MV-4-11 (cell line): ENCODE measurements at places on chromosomes 7 and 10.

- no peak for DNase-seq
These were observed 271.9 kb upstream of the MKI67 start for GRCh38 chr10:128398118-128398517.

DNA sequence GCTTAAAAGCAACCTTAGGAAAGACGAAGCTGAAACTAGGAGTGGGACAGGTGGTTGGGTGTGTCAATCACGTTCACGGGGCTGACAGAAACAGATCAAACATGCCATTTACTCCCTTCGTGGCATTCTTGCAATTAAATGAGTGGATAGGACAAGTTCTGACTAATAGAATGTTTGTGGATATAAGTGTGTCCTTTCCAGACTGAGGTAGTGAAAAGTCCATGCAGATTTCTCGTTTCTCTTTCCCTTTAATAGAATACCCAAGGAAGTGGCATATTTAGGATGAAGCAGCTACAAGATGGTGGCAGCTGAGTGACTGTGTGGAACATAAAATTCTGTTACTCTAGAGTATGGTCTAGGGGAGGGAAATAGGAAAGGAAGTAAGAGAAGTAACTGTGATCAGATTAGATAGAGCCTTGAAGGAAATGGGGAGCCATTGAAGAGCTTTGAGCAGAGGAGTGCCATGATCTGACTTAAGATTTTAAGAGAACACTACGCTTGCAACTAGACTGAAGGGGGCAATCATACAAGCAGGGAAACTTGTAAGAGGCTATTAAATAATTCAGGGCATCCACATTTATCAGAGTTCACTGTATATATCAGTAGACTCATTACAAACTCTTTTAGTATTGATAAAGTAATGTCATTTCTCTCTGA lies 46.3 kb upstream of the HYAL4 start:
- DNase-seq = no peak

- no peak for DNase-seq
These were observed 161.3 kb downstream of the CUX1 start for GRCh38 chr7:101978683-101979082.

GRCh38 chr10:49448924-49449323 lies 53.0 kb upstream of the DRGX start:
- no peak for DNase-seq

DNA sequence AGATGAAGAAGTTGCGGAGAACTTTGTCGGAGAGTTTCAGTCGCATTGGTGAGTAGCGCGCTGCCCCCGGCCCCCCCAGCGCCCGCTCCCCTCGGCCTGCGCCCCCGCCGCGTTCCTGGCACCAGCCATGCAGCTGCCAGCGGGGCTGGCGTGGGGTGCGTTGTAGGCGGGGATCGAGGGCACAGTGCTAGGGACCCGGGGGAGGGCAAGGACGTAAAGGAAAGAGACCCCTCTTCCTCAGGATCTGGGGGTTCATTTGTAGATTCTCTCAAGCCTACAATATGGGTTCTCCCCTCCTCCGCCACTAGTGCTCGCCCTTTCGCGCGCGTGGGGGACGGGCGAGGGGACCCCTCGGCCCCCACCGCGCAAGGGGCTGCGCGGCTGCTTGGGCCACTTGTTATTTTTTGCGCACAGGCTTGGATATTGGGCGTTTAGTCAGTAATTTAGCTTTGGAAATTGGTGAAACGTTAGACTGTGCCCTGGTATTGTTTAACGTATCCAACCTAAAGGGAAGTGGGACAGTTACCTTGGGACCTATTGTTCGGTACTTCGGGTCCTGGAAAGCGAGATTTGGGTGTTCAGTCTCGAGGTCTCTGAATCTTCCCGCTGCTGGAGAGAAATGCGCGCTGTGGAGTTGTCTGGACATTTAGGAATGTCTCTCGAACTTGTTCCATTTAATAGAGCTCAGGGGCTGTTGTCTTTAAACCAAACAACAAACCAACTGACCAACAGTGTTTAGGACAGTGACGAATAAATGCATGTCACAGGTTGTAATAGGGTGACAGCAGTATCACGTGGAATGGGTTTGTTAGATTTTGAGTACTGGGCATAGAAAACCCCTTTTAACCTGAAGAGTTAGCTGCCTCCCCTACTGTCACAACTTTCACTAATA lies 796 bp downstream of the CDK14 start:
- no peak for DNase-seq

DNA sequence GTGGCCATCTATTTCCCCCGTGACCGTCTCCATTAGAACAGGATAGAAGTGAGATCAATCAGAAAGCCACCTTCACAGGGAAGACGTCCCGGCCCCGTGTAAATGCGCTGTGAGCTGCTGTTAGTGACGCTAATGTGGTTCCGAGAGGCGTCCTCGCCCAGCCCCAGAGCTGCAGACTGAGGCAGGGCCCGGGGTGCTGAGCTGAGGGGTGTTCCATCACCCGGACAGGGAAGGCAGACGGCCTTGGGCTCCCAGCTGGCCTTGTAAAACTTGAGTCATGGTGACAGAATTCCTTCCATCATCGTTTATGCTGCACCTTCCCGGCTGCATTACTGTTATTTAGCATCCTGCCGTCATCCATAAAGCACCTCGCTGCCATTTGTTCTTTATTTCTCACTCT lies 195.3 kb upstream of the CTBP2 start:
- DNase-seq = no peak

DNA sequence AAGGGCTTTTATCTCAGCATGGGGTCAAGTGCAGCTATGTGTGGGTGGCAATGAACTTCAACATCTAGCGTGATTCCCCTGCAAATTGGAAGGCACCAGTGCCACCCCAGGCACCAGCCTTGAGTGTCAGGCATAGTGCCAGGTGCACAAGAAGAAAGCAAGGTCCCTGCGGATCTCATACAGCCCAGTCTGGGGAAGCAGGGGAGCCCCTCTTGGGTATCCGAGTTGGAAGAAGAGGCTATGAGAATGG lies 269.0 kb downstream of the RPS24 start:
- DNase-seq = no peak

- no peak for DNase-seq
These were observed 369.5 kb downstream of the PHF14 start for GRCh38 chr7:11343136-11343535.

- DNase-seq = no peak
These were observed 309.9 kb upstream of the IGFBP3 start for GRCh38 chr7:46230990-46231305.

GRCh38 chr10:132786884-132787494 lies 1.0 kb upstream of the NKX6-2 start:
- DNase-seq = no peak

GRCh38 chr7:5703572-5704533 lies 77.6 kb downstream of the RNF216 start:
- no peak for DNase-seq

DNA sequence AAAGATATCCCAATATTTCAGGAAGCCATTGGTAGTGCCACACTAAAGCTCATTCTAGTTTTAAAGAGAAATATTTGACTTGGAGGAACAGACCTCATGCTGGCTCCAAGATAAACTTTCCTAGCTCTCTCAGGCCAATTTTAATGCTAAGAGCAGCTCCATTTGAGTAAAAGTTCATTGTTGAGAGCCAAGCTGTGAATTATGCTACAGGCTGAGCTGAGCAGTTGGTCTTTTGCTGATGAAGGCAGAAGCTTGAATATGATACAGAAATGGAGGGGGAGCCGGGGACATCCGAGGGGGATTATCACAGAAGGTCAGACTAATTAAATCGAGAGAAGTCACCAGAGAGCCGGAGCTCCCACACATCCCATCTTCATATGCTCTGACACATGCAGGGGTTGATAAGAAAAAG lies 175.7 kb upstream of the AUTS2 start:
- no peak for DNase-seq

DNA sequence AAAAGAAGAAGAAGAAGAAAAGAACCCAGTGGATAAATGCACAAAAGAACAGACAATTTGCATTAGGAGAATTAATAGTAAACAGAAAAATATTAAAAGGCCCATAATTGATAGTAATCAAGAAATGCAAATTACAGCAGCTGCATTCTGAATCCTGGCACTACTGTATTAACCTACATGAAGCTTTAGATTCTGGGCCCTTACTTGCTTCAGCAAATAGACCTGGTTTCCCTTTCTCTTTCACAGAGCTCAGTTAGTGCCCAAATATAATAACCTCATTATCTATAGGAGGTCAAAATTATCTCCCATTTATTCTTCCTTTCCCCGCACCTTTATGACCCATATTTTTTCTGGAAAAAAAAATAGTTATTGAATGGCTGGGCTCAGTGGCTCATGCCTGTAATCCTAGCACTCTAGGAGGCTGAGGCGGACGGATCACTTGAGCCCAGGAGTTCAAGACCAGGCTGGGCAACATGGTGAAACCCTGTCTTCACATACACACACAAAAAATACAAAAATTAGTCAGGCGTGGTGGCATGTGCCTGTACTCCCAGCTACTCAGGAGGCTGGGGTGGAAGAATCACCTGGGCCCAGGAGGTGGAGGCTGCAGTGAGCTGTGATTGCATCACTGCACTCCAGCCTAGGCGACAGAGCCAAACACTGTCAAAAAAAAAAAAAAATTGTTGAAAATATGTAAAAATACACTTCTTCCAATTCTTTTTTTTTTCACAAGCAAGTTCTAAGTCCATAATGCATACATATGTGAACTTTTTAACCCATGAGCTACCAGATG lies 36.0 kb upstream of the PIK3AP1 start:
- no peak for DNase-seq

- no peak for DNase-seq
These were observed 183.3 kb downstream of the STK31 start for GRCh38 chr7:23893176-23893941.

- DNase-seq = peak; percentile 2
These were observed 89.9 kb downstream of the JMJD1C start for GRCh38 chr10:63375859-63376258.

DNA sequence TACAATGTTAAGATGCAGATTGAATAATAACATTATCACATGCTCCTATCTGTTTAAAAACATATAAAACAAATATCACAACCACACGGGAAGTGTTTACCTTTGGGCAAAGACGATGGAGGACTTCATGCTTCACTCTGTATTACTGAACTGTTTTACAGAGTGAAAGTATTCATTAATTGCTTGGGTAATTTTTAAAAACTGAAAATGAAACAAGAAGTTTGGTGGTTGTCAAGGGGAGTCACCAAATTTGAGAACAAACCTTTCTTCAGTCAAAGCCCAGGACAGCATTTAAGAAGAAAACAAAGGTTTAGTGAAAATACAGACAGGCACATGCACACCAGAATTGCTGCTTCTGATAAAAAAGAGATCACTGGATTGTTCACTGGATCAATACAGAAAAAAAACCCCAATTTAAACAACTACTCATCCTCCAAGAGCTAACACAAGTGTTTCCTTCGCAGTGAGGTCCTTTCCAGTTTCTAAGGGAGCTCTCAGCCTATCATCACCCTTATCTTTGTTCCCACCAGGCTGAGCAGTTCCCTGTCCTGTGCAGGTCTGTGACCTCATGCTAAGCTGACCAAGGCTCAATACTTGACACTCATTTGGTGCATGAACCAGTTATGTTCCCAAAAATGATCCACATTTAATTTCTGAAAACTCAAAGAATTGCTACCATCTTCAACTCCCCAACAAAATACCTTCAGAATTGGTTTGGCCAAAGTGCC lies 8.8 kb downstream of the PARP12 start:
- no peak for DNase-seq

- no peak for DNase-seq
These were observed 106.8 kb downstream of the POLL start for GRCh38 chr10:101481256-101481655.

- DNase-seq = no peak
These were observed 6.8 kb downstream of the CYP26A1 start for GRCh38 chr10:93080350-93081046.

DNA sequence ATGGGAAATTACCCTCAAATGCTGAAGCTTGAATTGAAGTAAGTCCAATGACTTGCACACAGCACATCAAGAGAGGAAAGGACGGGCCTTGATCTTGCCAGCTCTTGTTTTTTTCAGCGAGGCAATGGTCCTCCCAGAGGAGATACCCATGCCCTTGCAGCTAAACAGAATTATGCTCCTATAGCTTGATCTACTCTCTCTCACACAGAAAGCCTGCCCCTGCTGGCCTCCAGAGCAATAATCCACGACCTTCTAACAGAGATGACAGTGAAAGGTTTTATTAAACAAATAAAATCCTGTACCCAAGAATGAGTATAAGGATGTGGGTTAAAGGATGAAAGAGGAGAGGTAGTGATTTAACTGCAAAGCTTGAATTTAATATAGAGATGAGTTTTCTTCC lies 268.0 kb downstream of the ADRA2A start:
- no peak for DNase-seq

DNA sequence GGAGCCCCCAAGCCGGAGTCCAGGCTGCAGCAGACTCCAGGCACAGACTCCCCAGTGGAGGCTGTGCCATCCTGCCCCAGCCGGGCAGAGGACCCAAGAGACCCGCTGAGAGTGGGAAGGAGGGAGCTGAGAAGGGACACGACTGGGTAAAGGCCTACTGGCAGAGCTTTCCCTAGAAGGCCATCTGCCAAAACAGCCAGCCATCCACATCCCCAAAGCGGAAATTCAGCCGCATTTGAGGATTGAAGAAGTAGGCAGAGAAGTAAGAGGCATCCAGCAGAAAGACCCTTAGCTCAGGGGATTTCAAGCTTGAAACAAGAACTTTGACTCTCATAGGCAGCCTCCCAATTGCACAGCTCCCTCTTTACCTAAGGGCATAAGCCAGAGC lies 857 bp downstream of the CPXM2 start:
- no peak for DNase-seq

DNA sequence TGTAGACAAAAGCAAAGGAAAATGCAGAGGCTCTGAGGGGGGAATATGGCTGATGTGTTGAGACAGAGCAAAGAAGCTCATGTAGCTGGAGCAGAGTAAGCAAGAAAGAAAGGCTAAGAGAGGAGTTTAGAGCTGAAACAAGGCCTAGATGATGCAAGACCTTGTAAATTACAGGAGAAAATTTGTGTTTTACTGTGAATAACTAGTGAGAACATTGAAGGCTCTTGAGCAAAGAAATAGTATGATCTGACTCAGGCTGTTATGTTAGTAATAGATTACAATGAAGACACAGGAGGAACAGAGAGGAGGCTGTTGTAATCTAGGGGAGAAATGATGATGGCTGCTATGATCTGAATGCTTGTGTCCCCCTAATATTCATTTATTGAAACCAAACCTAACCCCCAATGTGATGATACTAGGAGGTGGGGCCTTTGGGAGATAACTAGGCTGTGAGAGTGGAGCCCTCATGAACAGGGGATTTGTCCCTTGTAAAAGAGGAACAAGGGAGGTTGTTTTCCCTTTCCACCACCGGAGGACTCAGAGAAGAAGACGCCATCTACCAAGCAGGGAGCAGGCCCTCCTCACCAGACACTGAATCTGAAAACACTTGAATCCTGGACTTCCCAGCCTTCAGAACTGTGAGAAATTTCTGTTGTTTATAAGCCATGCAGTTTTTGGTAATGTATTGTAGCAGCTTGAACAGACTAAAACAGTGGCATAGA lies 394.9 kb downstream of the HTR7 start:
- DNase-seq = peak; percentile 13

- peak; percentile 73 for DNase-seq
These were observed 2.2 kb upstream of the CLEC5A start for GRCh38 chr7:141949021-141949420.

- DNase-seq = peak; percentile 45
These were observed 44.4 kb downstream of the ALOX5 start for GRCh38 chr10:45418417-45418848.
